Stimulated activated CD8-positive, alpha-beta memory T cell treated with anti-CD3 and anti-CD28 coated beads, Interleukin-12 subunit alpha, Interleukin-12 subunit beta, amount 100 ng/mL, for 1 hour (primary cell): ENCODE measurements at places on chromosomes 6 and 20.

DNA sequence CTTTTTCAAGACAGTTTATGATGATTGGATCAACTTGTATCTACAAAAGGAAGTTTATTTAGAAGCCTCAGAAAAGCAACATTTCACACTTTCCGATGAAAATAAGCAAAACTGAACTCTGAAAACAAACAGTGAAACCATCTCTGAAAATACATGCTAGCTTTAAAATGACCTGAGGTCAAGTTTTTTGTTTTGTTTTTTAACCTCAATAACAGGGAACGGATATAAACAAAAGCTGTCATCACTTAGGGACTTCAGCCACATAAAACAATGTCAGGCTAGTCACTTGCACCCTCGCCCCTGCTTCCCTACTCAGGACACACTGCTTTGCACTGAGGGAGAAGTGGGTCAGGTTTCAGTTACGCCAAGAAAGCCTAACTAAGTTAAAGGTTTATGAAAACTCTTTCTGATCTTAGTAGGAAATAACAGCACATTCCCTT is 11.6 kb downstream of the BACH2 start:
- no peak for DNase-seq

DNA sequence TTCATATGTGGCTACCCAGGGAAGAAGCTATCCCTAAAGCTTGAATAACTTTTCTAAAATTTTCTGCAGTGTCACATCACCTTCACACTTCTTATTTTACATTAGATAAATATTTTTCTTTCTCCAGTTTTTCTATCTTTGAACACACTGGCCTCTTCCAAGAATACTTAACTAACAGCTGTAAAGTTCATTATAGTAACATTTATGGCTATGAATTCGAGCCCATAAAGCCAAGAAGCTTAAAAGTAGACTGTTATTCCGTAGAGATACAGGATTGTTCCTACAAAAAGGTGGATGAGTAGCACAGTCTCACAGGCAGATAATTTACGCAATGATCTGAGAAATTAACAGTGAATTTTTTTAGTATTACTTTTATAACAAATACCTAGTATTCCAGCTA is 55.7 kb upstream of the BMP5 start:
- no peak for DNase-seq

GRCh38 chr6:109339906-109340678 is 42.2 kb downstream of the CD164 start:
- DNase-seq: no peak

GRCh38 chr20:59055302-59055701 is 12.7 kb upstream of the PRELID3B start:
- no peak for DNase-seq

DNA sequence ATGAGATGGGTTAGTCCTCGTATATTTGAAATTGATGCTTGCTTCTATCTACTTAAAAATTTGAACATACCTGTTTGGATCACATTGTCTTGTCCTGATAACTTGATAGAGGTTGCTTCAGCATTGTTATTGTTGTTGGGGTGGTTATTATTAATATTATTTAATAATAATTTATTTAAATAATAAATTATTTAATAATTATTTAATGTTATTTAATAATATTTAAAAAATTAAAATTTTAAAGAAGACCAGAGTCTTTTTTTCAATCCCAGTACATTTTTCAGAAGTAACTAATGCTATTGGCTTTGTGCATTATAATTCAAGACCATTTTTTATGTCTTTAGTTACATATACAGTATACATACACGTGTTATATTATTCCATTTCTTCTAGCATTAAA is 116.6 kb upstream of the DUSP22 start:
- DNase-seq: no peak

GRCh38 chr20:20915844-20916243 is 190.3 kb downstream of the LINC00237 start:
- DNase-seq: no peak

- no peak for DNase-seq
Observed at GRCh38 chr6:168584249-168584648, 143.3 kb downstream of the SMOC2 start.

DNA sequence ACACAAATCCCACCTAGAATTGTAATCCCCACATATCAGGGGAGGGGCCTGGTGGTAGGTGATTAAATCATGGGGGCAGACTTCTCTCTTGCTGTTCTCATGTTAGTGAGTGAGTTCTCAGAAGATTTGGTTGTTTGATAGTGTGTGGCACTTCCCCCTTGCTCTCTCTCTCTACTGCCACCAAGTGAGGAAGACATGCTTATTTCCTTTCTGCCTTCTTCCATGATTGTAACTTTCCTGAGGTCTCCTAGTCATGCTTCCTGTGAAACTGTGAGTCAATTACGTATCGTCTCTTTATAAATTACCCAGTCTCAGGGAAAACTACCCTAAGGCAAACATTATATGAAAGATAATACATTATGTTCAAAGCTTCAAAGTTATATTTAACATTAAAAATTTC is 1297.5 kb upstream of the CITED2 start:
- DNase-seq: no peak

DNA sequence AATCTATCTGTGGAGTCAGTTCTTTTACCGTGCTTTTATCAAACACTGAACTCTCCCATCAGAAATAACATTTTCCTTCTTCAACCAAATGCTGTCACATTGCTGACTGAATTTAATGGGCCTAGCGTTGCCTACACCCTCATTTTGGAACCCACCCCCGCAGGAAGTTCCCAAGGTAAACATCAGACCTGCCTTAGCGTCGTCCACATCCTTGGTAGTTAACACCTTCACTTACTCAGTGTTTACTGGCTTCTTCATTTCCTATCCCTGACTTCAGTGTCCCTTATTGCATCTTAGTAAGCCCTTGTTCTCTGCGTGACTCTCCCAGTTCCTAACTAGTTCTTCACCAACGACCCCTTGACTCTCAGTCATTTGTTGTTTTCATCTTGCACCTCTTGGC is 491.4 kb upstream of the SOX4 start:
- DNase-seq: no peak

GRCh38 chr6:75746221-75746620 is 2.8 kb upstream of the MYO6 start:
- no peak for DNase-seq

GRCh38 chr20:45377269-45377668 is 856 bp downstream of the TP53TG5 start:
- no peak for DNase-seq

DNA sequence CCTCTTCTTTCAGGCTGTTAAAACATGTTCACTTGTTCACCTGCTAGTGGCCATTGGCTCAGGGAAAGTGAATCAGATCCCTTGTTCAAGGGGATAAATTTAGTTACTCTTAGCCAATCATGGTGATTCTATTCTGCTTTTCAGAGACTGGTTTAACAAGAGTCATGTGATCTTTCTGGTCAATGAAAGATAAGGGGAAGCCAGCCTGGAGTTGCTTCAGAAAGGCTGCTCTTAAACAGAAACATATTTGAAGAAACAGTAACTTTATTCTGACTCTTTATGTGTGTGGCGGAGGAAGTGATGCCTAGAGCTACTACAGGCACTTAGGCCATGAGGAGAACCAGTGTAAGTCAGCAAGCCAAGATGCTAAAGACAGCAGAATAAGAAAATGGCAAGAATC is 28.1 kb upstream of the AHI1 start:
- no peak for DNase-seq

DNA sequence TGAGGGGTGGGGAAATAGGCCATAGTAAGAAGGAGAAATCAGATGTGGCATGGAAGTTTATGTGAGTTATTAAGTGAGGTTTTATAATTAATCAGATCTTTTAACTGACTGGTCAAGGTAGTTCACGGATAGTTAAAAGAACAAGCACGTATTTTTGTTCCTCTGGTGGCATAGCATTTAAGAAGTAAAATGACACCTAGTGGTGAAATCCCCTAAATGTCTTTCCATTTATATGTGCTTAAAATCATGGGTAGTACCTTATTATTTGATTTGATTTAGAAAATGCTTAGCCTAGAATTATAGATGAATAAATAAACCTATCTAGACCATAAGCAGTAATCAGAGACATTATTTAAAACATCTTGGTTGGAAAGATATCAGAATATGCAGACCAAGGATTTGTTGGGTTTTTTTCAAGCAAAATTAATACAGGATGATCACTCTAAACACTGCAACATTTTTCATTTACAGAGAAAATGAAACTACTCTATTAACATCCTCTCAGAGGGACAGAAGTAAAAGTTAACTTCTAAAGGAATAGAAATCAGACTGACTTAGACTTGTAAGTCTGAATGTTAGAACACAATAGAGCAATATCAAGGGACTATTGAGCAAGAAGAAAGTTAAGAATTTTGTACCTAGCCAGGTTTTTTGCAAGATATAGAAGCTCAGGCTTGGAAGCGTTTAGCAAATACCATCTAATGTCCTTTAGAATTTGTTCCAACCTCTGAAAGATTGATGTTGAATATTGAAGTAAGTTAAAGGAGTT is 81.1 kb downstream of the STXBP5 start:
- DNase-seq: no peak

DNA sequence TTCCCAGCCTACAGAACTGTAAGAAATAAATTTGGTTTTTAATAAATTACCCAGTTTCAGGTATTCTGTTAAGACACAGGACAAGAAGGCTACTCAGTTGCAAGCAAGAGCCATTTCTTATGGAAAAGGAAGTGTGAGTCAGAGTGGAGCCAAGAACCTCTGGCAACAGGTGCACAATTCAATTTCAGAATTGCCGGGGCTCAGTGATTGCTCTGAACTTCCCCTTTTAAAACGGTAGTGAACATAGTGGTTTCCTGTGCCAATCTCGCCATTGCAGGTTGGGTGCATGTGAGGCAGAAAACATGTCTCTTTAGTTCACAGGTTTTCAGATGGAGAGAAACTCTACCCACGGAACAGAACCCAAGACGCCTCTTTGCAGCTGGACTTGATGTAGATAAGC is 16.4 kb downstream of the PIGT start:
- peak; percentile 15 for DNase-seq

DNA sequence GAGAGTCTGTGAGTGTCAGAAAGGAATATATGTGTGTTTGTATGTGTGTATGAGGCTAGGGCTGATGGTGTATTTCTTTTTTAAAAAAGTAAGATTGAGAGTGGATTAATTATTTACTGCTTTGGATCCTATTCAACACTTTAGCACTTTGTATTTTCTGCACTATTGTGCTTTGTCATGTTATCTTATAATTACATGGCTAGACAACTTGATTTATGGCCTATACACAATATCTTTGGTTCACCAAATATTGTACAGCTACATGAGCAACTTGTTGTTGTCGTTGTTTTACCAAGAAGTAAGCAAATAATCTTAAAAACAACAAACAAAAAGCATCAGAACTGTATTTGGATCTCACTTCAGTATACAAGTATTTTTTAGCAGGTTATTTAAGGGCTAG is 84.6 kb upstream of the TBX18 start:
- DNase-seq: no peak

DNA sequence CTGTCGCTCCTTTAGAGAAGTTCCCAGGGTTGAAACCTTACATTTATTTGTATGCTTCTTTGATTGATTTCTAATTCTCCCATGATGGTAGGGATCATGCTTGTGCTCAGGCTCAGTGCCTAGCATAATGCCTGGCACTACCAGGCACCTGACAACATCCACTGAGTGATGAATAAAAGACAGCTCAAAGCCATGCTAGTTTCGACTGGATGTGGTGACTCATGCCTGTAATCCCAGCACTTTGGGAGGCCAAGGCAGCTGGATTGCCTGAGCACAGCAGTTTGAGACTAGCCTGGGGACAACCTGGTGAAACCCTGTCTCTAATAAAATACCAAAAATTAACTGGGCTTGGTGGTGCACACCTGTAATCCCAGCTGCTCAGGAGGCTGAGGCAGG is 11.6 kb upstream of the CD164 start:
- no peak for DNase-seq

- peak; percentile 3 for DNase-seq
Observed at GRCh38 chr6:37134396-37135191, 35.4 kb upstream of the PIM1 start.

DNA sequence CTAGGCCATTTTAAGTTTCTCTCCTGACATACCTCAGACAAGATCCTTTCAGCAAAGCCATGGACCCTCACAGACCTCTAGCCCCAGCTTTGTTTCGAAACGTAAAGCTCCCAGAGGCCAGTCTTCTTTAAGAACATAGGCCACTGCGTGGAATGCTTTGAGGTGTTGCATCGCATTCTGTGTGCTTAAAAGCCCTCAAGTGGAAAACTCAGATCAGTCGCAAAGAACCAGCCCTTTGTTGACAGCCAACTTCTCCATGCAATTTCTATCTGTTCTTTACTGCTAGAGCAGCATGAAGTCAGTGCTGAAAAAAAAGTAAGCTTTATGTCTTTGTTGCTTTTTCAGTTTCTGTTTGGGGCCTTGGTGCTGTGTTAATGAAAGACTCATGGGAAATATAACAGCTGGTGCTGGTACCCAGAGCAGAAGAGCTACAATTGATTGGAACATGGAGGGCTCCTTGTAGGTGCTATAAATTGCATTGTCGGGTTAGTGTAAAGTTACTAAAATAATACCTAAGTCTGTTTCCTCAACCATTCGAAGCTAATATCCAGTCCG is 142.6 kb downstream of the MAP3K7 start:
- DNase-seq: no peak

DNA sequence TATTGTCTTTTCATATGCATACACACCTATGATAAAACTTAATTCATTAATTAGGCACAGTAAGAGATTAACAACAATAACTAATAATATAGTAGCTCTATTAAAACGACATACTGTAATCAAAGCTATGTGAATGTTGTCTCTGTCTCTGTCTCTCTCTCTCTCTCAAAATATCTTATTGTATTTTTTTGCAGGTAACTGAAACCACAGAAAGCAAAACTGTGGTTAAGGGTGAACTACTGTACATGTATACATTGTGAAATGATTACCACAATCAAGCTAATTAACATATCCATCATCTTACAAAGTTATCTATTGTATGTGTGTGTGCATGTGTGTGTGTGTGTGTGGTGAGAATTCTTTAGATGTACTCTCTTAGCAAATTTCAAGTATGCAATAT is 242.0 kb upstream of the RSPO3 start:
- no peak for DNase-seq

DNA sequence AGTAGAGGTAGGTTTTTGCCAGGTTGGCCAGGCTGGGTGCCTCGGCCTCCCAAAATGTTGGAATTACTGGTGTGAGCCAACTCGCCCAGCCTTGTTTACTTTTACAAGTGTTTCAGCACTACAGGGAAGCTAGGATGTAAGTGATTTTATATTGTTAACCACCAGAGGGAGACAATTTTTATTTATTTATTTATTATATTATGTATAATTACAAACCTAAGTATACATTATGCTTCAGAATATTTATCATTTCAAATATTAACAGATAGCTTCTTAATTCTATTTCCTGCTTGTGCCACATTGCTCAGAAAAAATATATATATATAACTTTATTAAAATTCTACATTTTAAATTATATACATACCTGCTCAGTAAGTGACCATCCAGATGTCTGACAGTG is 9.8 kb downstream of the MMUT start:
- DNase-seq: no peak

GRCh38 chr6:106114492-106114891 is 28.4 kb downstream of the PRDM1 start:
- DNase-seq: no peak

- no peak for DNase-seq
Observed at GRCh38 chr6:153312634-153313033, 181.6 kb upstream of the RGS17 start.

GRCh38 chr6:106522562-106523250 is 106.6 kb downstream of the RTN4IP1 start:
- DNase-seq: no peak
